ENCODE measurements at places on chromosomes 1 and 21. TPM values are rescaled to one million over a fixed set of nuclear protein-coding genes. Genes with fewer than 3 reads are reported as not detected.

The KANK4 gene
- total RNA-seq = not detected

- DNase-seq = peak; percentile 94
Observed at GRCh38 chr1:15152318-15153183, 996 bp upstream of the TMEM51 start.

The SLC2A1 gene
- total RNA-seq = 916 TPM

The PTGFR gene
- not detected for total RNA-seq

The BSND gene
- 0.10 TPM for total RNA-seq

DNA sequence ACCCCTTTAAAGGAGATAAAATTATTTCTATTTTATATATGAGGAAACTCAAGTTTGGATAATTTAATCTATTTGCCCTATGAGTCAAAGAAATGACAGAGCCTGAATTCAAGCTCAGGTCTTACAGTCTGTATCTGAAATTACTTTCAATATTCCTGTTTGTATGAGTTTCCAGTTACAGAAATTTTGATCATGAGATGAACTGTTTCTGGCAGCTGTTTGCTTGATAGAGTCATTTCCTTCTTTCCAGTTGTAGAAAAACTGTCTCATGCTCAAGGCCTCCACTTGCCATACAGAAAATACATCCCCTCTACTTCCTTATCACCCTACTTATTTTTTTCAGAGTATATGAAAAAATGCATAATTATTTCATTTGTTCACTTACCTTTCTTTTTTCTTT lies 87.6 kb downstream of the PTPRC start:
- DNase-seq = no peak

DNA sequence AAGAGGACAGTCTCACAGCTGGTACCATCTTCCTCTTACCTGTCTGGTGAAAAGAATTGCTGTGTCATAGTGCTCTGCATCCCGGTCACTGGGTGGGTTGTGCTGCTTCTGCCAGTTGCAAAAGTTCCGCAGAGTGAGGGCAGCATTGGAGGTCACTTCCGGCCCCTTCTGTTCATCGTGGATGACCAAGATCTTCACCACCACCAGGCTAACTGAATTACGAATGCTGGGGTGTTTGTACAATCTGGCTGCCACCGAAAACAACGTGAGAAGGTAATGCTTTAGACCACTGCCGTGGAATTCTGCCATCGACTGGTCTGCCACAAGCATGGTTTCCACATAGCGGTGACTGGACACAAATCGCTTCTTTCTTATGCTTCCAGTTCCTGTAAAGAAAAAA lies 2.9 kb downstream of the ADAMTS1 start:
- no peak for DNase-seq

GRCh38 chr1:19651141-19651737 lies 7.1 kb downstream of the NBL1 start:
- DNase-seq = peak; percentile 44

GRCh38 chr1:41882068-41882477 lies 36.6 kb downstream of the HIVEP3 start:
- peak; percentile 70 for DNase-seq

The UBXN10 gene
- 3.1 TPM for total RNA-seq

GRCh38 chr1:228955691-228956090 lies 220.4 kb downstream of the RHOU start:
- DNase-seq = no peak

The TRIM58 gene
- not detected for total RNA-seq

The ZNF593OS gene
- total RNA-seq = 1.6 TPM

The TNNI3K gene
- total RNA-seq = not detected

The ADAMTS5 gene
- total RNA-seq = not detected

The HCRTR1 gene
- not detected for total RNA-seq

GRCh38 chr1:65979136-65980044 lies 186.7 kb downstream of the PDE4B start:
- no peak for DNase-seq

The TNFRSF4 gene
- total RNA-seq = not detected

DNA sequence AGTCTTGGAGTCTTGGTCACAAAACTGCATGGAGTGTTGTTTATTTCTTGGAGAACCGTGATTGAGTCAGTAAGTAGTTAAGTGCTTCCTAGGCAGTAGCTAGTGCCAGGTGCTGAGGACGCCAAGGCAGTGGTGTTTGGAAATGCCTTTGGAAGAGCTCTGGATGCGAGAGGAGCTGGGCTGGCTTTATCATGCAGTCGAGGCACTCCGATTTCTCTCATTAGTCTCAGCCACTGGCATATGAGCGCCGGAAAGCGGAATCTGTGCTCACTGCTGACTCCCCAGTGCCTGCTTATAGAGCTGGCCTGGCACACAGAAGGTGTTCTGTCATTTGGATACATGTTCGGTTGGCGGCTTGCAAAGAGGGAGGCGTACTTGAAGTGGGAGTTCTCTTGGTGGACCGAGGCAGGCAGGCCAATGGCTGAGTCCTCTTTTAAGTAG lies 3.6 kb downstream of the TENT5C start:
- no peak for DNase-seq

DNA sequence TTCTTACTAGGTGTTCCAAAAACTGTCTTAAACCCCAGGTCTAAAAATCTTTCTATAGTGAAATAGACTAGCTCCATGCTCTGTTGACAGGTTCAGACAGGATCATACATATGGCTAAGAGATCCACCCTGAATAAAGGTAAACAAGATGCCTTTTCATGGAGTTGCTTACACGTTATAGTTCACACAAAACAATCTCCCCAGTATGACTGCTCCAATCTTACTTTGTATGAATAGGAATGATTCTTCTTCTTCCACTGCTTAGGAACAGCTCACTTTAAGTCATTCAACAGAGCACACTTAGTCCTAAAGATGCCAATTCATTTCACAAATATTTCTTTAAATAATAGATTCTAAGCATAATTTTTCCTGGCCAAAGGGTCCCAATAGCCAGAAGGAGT lies 16.0 kb downstream of the ELK4 start:
- DNase-seq = no peak

The TMOD4 gene
- not detected for total RNA-seq

- DNase-seq = no peak
Observed at GRCh38 chr1:232162001-232162400, 467.9 kb downstream of the SIPA1L2 start.

The FBLIM1 gene
- total RNA-seq = 20.9 TPM

The CYP4A11 gene
- total RNA-seq = not detected

GRCh38 chr1:233295975-233296322 lies 424 bp upstream of the PCNX2 start:
- DNase-seq = no peak

DNA sequence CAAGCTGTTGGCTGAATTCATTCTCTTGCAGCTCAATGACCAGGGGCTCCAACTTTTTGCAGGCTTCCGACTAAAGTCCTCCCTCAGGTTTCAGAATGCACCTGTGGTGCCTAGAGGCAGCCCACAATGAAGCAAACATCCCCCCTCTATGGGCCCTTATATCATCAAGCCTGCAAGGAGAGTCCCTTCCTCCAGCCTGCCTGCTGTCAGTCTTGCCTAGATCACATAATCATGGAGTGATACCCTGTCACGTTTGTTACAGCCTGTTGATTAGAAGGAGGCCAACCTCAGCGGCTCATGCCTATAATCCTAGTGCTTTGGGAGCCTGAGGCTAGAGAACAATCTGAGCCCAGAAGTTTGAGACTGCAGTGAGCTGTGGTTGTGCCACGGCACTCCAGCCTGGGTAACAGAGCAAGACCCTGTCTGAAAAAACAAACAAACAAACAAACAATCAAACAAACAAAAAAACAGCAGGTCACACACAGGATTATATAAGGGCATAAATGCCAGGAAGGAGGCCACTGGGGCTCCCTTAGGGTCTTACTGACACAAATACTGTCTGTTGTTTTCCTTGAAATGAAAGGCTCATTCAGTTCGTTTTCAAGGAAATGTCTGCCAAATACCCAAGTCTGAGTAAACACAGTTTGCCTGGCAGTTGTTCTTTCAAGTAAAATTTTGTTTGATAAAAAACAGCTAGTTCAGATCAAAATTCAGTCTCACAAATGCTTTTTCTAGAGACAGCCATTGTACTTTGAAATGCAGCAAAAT lies 4.7 kb upstream of the SPRR3 start:
- DNase-seq = no peak

- no peak for DNase-seq
Observed at GRCh38 chr1:114715952-114716303, 643 bp downstream of the NRAS start.

DNA sequence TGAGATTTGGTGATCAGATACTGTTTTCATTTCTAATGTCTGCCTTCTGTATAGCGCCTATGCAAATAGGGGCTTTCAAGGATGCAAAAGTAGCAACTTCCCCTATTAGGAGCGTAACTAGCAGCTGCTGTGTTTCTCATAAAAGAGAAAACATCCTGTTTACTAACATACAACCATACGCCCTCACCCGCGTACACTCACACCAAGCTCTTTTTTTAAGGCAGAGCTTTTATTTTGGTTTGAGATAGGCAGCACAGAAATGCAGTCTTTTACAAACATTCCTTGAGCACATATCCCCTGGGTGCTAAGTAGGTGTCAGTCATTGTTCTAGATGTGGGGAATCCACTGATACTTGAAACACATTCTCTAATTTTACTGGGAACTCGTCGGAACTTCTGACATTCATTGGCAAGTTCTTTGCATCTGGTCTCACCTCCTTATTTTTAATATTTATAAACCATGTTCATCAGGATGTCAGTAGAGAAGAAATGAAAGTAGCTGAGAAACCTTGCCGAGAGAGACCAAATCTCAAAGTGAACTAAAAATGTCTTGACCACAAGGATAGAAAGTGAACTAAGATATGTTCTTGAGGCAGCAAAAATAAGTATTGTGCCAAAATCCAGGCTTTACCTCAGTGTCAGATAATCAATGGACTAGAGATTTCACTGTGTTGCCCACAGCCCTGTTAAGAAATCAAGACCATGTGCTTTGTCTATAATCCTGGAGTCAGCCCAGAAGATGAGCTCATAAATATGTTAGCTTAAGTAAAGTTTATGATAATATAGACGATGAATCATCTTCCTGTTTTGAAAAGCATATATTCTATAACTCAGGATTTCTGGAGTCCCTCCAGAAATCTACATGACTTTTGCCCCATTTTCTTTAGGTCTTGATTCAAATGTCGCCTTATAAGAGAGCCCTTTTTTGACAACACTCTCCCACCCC lies 350.9 kb downstream of the ST6GALNAC3 start:
- DNase-seq = no peak

GRCh38 chr1:222824641-222825040 lies 9.8 kb downstream of the DISP1 start:
- DNase-seq = no peak

DNA sequence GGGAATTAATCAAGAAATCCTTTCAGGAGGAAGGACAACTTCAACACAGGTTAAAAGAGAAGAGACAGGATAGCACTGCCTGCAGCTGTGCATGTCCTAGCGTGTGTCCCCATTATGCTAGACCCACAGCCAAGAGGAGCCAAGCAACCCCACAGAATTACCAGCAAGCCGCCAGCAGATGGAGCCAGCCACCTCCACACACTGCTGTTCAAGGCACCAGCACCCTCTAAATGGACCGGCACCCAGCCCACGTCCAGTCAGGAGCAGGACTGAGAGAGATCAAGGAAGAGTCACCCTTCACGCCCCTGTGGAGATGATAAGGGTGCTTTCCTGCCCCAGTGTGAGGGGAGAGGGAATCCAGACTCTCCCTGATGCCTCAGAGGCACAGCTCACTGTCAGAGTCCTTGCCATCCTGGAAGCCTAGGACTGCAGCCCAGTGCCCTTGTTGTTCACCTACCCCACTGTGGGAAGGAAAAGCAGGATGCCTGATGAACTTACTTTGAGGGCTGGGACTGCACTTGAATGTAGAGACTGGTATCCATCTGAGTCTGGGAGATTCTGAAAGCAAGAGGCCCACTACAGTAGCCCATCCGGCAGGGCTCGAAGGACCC lies 37.1 kb upstream of the CTTNBP2NL start:
- peak; percentile 66 for DNase-seq

DNA sequence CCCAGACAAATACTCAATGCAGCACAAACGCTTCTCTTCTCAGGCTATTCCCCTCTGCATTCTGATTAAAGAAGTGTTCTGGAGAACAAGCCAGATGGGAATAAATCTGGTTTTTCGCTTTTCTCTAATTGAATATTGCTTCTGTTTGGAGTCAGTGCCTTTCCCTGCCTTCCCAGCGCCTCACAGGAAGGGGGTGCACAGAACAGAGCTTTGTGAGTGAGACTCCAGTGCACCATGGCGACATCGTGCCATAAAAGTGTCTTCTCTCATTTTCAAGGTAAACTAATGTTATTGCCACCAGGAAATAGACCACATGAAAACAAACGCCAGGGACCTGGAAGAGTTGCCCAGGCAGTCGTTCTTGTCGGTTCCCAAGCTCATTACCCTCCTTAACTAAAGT lies 43.6 kb upstream of the SLC45A1 start:
- DNase-seq = peak; percentile 29

The SLAMF9 gene
- not detected for total RNA-seq

The GPR161 gene
- total RNA-seq = 0.29 TPM

DNA sequence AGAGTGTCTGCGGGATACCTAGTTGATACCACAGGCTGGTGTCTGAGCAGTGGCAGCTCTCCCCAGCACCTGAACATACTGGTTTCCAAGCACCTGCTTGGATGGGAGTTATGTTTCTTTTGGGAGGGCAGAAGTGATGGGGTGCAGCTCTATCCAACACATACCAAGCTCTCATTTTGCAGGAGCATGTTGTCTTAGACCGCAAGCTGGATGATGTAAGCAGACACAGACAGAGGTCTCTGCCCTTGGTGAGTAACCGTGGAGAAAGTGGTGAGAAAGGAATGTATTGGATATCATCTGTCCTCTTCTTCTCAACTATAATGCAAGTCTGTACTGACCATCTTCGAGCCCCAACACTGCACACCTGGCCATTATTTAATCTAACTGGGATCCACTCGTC lies 37.4 kb downstream of the ZNF496 start:
- no peak for DNase-seq

- no peak for DNase-seq
Observed at GRCh38 chr1:161398900-161399256, 31.2 kb upstream of the CFAP126 start.

DNA sequence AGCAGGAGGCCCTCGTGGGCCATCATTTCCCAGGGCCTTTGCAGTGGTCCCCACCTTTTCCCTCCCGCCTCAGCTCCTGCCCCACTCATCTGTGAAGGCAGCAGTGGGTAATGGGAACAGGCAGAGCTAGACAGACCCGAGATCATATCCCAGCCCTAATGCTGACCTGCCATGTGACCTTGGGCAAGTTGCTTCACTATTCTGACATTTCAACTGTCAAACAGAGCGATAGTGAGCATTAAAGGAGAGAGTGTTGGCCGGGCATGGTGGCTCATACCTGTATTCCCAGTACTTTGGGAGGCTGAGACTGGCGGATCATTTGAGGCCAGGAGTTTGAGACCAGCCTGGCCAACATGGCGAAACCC lies 51.7 kb downstream of the RPS6KA1 start:
- no peak for DNase-seq
